ENCODE measurements at places on chromosomes 7 and 10.

DNA sequence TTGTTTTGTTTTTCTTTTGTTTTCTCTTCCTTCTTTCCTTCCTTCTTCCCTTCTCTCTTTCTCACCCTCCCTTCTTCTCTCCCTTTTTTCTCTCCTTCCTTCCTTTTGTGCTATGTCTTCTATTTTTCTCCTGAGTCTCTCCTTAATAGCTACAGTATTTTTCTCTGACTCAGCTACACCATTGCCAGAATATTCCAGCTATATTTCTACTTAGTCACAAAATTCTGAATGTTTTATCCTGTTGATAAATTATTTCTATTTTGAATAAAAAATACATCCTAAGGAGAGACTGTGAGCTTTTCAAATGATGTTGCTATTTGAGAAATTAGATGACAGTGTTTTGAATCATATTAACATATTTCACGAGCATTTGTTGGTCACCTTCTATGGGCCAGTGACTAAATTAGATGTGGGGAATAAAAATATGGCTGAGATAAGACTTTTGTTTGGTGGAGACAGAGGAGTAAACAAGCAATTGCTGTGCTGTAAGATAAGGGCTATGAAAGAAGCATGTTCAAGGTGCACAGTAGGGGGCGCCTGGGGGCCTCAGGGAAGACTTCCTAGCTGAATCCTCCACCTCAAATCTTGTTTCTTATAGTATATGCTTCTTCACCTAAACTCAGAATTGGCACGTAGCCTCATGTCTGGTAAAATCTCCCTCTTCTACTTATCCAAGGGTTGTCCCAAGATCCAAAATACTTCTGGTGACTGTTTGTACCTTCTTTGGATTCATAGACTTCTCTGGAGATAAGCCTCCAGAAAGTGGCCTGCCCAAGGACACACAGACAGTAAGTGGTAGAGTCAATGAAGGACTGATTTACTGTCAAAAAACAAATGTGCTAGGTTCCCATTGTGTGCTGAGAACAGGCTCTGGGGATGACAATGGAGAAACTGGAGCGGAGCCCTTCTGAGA, 115.5 kb upstream of the CREB5 start:
- DNase-seq: peak; percentile 24

DNA sequence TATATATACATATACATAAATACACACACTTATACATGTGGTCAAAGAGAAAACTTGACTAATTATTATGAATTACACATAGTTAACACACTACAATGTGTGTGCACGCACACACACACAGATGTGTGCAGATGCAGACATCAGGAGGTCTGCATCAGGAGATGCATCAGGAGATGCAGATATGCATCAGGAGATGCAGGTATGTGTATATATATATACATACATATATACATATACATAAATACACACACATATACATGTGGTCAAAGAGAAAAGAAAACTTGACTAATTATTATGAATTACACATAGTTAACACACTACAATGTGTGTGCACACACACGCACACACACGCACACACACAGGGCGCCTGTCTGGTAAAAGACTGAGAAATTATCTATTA, 31.3 kb upstream of the MDFIC start:
- DNase-seq: no peak

DNA sequence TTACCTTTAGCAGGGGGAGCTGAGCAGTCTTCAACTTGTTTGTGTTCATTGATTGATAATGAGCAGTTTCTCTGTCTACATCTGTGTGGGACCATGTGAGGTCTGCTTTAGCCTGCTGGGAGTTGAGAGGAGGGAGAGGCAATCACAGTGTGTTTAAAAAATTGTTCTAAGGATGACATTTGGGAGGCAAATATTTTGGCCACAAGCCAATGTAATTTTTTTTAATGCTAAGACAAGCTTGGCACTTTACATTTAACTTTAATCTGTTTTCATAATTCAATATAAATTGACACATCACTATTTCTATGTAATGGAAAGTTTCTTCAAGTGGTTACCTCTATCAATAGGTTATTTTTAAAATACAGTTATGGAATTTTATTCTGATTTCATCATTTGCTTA, 55.9 kb upstream of the SEMA3A start:
- DNase-seq: no peak

GRCh38 chr7:123570390-123571182, 13.0 kb upstream of the NDUFA5 start:
- DNase-seq: no peak

DNA sequence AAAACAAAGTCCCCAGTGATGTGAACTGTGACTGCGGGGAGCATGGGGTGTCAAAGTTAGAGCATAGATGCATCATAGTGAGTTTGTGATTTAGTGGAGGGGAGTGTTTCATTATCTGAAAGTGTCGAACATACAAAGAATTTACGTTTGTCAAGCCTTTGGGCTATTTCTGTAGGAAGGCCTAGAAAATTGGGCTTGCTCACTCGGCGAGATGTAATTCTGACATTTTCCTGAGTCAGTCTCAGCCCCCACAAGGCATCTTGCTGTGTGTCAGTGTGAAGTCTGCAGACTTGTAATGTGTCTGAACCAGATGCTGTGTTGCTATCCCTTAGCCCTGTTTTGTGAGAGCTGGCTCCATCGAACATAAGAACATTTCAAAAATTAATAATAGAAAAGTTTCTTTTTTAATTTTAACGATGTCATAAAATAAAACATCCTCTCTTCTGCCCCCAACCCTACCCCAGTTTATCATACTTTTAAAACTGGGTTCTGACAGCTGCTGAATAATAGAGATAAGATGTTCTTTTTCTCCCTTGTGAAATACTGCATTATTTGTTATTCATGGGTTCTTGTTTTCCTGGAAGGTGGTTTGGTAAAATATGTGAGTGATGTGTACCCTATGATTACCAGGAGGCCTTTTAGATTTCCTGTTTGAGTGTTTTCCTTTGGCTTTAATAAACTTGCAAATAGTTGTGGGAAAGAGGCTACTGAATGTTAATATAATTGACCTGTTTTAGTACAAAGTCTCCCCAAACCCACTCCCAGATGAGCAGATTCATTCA, 207.4 kb downstream of the GPR158 start:
- no peak for DNase-seq

- no peak for DNase-seq
These were observed 7.8 kb upstream of the BTRC start for GRCh38 chr10:101346177-101346576.

Data from CD4-positive, alpha-beta T cell treated with Interleukin-4 for 1 hour (primary cell).